CD4-positive, alpha-beta T cell treated with Interleukin-6 for 4 hours (primary cell): ENCODE measurements at places on chromosomes 1 and 21.

- DNase-seq, result no peak
These were observed 514 bp downstream of the AGL start for GRCh38 chr1:99850459-99851291.

DNA sequence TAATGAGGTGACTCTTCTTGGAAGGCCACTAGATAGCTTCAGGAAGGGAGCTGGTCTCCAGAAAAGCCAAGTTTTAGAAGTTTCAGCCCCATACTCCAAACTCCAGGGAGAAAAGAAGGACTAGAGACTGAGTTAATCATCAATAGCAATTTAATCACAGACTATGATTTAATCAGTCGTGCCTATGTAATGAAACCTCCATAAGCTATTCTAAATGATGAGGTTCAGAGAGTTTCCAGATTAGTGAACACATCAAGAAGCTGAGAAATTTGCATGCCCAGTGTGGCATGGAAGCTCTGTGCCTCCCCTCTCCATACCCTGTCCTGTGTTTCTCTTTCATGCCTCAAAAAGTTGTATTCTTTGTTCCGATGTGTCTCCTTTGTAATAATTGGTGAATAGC lies 49.2 kb upstream of the CCDC190 start:
- DNase-seq, result no peak

- no peak for DNase-seq
These were observed 1.5 kb downstream of the CCN1 start for GRCh38 chr1:85581802-85582686.

GRCh38 chr1:176742322-176742721 lies 279.3 kb downstream of the PAPPA2 start:
- DNase-seq, result no peak

DNA sequence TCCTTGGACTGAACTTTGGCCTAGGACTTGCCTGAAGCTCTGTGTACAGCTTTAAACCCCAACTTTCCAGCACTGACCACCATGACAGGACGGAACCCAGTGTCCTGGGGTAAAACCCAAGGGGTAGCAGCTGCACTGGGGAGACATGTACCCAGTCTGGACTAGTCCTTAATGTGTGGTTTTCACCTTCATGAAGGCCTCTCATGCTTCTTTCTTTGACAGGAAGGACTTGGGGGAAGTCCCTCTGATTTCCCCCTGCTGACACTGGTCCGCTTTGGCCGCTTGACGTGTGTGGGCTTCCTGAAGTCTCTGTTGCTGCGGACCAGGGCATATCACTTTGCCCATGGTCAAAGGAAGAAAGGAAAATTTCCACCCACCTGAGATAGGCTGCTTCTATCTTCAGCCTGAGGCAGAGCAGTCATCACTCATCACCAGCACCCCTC lies 66.3 kb upstream of the PRDX6 start:
- no peak for DNase-seq

DNA sequence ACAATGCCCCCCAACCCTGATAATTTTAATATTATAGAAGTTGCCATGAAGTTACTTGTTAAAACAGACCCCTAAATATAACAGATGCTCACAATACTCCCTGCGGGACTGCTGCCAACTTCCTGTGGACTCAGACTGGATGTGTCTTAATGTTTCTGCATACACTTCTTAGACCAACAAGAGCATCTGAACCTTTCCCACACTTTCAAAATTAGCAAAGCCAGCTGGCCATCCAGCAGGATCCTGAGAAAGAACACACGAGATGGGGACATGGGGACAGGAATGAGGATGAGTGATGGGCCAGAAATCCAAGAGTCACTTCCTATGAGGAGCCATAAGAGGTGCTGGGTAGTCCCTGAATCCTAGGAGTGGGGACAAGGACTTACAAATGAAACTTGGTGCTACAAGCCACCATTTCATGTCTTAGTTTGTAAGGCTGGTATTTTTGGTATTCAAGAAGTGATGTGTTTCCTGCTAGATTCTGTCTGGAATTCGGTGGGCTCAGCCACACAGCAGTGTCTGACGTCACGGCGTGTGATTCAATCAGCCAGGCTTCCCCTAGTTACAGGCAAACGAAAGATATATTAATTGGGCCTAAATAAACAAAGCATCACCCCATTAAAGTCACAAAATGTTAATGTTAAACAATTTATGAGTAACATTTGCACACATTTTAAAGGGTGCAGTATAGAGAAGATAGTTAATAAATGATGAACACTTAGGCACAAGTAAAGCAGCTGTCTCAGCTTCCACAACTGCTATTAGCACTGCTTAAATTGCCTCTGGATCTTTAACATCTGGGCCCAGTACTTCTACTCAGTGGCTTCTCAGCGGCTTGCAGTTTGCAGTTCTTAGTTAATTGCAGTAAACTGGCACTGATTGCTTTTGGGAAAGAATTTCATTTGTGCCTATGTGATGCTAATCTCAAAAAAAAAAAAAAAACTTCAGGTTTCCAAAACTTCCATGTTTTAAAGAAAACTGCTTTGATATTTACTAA lies 41.2 kb upstream of the RGS8 start:
- no peak for DNase-seq

DNA sequence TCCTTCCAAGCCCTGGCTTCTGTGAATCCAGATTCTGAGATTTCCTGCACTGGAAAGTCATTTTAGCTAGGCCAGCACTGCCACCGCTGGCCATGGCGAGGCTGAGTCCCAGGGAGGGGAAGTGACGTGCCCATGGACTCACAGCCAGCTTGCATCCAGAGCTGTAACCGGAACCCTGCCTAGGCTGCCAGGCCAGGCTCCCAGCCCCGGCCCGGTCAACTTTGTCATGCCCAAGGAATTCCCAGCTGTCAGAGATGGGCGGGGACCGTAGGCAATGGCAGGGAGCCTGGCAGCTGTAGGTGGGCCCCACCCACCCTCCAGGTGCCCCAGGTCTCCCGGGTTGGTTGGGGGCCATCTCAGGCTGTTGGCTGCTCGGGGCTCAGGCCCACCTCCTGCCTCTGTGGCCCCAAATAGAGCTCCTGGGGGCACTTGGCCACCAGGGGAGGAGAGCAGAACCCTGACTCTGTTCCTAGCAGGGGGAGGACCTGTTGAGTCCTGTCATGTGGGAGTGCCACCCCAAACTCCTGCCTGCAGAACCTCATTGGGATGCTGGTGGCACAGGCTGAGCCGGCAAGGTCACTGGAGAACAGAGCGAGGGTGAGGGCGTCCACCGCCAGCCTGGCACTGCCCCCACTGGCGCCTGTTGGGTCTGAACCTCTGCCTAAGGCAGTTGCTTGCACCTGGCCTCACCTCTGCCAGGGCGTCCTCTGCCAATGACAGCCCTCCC lies 57.8 kb downstream of the FOXO6 start:
- DNase-seq, result no peak

DNA sequence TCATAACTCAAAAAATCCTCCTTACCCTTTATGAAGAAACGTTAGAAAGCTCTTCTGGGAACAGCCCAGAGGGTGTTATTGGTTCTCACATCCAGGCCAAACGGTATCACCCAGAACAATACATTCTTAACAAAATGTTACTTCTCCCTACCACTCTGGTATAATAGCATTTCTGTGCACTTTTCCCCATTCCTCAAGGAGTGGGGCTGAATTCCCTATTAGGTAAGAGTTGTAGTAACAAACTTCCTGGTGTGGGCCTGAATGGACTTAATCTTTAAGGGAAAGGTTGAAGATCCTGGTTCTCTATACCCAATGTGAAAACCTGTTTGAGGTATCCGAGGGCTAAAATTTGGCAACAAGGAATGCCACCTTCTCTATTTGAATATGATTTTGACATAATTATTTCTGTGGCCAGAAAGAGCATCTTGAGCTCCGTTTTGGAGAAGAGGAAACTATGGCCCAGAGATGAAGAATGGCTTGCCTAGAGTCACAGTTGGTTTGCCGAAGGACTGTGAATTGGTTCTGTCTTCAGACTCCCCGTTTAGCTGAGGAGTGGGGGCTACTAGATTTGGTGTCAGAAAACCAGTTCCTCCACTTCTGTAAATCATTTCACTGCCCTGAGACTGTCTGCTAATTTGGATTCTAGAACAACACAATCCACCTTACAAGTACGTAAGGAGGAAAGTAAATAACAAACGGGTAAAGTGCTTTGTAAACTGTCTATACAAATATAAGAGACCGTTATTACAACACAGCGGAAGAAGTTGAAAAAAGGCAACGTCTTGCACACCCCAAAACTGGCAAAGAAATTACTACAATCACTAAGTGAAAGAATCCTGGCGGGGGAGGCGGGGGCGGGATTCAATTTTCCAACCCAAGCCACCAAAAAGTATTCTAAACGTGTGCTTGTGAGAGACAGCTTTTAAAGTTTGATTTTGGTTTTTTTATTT lies 2.3 kb downstream of the ANP32E start:
- peak; percentile 10 for DNase-seq

DNA sequence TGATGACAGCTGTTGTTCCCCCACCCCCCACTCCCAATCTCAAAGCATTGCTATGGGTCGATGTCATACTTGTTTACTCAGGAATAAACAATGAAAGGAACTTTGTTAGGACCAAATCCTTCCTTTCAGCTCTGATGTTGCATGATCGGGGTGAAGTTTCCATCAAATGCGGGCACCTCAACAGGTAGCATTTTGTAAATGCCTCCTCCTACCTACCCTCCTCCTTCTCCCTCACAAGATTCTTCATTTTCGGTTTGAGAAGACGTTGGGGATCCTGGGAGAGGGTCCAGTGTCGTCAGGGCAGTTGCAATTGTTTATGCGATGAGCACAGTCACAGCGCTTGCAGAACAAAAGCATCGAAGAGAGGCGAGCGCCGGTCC lies 758 bp upstream of the HUNK start:
- DNase-seq, result no peak

GRCh38 chr1:107140703-107141490 lies at the start of gene NTNG1:
Gene NTNG1, plus strand, starts transcription at chr1:107141039.
- no peak for DNase-seq

DNA sequence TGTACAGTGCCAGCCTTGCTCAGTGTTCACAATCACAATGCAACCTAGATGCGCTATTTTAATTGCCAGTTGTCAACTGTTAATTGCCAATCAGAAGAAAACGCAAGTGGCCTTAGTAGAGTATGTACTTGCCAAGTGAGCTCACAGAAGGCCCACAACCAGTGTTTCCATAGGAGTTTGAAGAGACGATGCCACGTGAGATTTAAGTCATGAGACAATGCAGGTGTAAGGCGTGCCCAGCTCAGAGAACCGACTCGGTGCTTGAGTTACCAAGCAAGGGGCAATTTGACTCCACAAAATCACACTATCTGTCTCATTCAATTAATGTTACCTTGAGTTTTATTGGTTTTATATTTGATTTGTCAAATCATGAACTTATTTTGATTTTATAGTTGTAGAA lies 65.6 kb downstream of the TEX35 start:
- no peak for DNase-seq

- DNase-seq, result no peak
These were observed 1.0 kb upstream of the ENO1 start for GRCh38 chr1:8879464-8879921.

GRCh38 chr1:54882519-54882918 lies 4.5 kb downstream of the DHCR24 start:
- no peak for DNase-seq

DNA sequence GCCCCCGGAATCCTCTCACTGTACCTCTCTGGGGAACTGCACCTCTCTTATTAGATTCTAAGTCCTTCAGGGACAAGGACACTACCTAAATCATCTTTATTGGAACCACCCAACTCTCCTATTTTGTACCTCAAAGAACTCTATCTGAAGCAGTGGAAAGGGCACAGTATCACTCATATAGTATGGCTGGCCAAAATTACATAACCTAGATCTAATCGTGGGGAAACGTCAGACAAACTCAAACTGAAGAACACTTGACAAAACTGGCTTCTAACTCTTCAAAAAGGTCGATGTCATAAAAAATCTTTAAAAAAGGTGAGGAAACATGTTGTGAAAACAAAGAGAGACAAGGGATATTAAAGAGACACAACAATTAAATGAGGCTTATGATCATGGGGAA lies 210.0 kb downstream of the SLC45A1 start:
- no peak for DNase-seq

DNA sequence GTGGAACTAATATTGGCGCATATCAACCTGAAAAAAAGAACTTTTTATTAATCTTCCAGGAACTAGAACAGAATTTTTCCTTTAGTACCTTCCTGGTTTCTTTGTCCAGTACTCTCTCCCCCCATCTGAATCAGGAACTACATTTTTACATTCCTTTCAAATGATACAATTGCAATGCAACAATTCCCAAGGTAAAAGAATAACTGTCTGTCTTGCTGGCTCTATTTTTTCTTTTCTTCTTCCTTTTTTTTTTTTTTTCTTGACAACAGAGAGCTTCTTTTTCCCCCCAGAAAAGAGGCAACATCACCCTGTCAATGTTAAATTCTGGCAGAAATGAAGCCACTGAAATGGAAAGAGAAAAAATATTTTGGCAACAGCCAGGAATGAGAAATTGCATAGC lies 4.5 kb upstream of the CD101 start:
- no peak for DNase-seq
